Activated CD4-positive, alpha-beta T cell treated with anti-CD3 and anti-CD28 coated beads for 36 hours (primary cell): ENCODE measurements at places on chromosomes 4 and X.

DNA sequence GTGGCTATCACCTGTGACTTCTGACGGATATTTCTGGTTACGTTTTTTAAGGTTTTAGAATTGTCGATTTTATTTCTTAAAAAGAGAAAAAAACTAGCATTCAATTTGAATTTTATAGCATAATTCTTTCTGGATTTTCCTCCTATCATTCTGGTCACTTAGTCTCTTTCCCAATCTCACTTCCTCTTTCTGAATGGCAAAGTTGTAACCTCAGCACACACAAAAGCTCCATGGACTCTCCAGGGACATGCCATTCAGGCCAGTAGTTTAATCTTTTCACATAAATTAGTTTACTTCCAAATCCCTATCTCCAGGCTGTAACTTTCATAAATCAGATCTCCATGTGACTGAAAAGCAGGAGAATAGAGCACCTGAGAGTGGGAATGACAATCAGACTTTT is 110.7 kb downstream of the ARAP2 start:
- DNase-seq = no peak

DNA sequence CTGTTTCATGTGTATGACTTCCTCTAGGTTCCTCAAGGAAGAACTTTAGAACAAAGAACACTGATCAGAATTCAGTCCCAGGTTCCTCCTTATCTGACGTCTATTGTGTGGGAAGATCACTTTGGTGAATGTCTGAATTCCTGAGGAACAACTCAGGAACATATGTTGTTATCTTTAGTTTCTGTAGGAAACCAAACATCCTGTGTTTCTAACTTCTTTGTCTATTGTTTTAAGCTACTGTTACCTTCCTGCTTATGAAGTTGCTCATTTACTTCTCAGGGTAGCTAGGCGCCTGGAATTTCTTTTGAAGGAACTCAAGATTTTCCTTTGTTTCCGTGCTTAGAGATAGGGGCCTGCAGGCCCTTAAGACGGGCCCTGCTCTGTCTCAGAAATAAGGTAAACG is 46.2 kb downstream of the MAGEB5 start:
- DNase-seq = no peak

DNA sequence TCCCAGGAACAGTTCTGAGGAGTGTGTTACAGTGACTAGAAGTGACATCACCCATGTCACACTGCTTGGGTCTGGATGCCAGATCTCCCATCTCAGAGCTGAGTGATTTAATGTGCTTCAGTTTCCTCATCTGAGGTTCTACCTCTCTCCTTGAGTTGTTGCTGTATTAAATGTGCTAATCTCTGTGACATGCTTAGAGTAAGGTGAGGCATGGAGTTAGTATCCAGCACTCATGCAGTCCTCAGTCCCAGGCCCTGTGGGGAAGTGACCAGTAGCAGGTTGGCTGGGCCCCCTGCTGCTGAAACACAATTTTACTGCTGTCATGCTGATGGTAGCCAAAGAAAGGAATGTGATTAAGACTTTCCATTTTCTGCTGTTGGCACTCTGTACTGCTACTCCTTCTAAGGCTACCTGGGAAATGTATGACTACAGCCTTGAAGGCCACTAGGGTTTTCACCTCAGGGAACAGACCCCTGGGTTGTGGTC is 639.6 kb downstream of the MID1IP1 start:
- peak; percentile 54 for DNase-seq

DNA sequence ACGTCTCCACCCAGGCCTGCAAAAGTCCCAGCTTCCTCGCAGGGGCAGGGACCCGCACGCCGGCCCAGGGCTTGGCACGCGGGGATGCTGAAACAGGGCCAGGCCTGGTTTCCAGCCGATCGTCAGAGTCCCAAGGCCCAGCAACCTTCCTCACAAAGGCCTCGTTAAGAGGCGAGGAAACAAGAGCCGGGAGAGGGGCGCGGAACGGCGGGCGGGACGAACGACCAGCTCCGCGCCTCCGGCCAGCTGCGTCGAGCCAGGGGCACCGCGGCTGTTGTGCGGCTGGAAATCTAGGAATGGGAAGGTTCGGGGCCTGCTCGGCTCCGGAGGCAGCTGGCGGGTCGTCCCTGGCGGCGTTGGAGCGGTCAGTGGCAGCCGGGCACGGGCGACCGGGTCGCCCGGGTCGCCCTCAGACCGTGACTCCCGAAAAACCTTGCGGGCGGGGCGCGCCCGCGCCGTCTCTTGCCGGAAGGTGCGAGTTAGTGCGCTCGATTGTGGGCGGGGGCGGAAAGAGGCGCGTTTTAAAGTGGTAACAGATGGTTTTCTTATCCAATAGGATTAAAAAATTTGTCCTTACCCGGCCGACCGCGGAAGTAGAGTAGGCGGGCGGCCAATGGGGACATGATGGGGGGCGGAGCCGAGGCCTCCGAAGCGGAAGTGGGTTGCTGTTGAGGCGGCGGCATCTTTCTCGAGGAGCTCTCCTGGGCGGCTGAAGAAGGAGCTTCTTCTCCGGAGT is at the start of gene RNF4:
RNF4 (plus strand) TSS at position 651 of the 736 bp plus-strand sequence. CDS start 21,388 bp downstream, outside the sequence.
- DNase-seq = peak; percentile 98

GRCh38 chr4:1676605-1677525 is 7.2 kb downstream of the FAM53A start:
- DNase-seq = no peak
